ENCODE measurements at places on chromosomes 11 and 22.

DNA sequence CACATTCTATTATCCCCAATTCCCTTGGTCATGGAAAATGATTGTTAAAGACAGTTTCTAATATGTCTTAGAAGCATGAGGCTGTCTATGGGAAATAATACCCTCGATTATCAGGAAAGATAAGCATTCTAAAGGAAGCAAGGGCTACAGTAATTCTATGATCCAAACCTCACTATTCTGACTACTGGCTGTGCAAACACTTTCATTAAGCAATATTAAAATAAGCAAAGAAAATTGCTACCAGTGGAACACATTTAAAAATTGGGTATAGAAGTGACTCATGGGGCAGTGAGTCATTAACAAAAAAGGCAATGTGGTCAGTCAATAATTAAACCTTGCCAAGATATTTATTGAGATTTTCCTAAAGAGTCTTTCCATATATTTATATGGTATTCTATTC is 1415.2 kb upstream of the TENM4 start:
- no peak for DNase-seq

- no peak for DNase-seq
Measured at GRCh38 chr11:46429717-46430116, 38.1 kb upstream of the CHRM4 start.

DNA sequence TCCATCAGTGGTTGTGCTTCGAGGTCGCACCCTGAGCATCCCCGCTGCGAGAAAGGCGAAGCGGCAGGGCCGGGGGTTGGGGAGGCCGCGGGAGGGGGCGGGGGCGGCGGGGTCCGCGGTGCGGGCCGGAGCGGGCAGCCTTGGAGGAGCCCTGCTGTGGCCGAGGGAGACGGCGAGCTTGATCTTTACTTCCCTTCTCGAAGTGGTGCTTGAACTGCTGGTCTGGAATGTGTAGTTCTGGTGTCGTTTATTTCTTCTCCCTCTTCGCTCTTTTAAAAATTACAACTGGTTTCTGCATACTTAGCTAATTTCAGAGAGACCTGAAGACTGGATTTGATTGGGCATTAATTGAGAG is 1.1 kb downstream of the APLP2 start:
- DNase-seq = no peak

GRCh38 chr22:43476751-43477725 is 65.2 kb downstream of the MPPED1 start:
- DNase-seq = no peak

DNA sequence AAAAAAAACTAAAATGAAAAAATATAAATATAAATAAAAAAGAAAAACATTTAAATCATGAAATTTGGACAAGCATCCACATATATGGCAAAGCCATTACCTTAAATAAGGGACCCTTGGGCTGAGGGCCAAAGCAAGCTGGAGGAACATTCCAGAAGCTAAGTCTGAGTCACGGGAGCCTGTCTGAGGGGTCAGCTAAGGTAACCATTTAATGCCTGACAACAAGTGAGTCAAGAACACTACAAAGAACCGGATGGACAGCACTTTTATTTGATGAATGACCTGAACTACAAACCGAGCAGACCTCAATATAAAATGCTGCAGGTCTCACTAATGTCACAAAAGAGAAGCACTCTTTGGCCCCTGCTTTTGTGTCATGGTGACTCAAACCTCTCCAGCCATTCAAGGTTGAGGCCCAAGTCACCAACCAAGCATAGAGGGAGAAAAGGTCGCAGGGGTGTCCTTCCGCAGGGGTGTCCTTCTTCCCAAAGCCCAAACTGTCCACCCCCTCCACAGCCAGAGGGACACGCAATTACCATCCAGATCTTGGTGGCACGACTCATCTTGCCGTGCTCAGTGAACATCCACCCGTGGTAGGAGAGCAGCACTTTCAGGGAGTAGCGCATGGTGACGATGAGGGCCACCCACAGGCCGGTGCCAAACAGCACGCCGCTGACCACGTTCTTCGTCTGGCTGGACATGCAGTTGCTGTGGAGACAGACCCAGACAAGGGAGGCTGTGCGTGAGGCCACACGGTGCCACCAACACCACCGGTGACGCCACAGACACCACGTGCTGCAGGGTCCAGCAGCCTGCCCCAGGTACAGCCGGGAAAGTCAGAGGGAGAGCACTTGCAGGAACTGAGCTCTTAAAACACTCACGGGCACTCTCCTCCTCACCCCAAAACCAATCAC is 34.5 kb downstream of the CPT1A start:
- DNase-seq = peak; percentile 57

- peak; percentile 53 for DNase-seq
Measured at GRCh38 chr22:17639247-17639741, 737 bp downstream of the BCL2L13 start.

DNA sequence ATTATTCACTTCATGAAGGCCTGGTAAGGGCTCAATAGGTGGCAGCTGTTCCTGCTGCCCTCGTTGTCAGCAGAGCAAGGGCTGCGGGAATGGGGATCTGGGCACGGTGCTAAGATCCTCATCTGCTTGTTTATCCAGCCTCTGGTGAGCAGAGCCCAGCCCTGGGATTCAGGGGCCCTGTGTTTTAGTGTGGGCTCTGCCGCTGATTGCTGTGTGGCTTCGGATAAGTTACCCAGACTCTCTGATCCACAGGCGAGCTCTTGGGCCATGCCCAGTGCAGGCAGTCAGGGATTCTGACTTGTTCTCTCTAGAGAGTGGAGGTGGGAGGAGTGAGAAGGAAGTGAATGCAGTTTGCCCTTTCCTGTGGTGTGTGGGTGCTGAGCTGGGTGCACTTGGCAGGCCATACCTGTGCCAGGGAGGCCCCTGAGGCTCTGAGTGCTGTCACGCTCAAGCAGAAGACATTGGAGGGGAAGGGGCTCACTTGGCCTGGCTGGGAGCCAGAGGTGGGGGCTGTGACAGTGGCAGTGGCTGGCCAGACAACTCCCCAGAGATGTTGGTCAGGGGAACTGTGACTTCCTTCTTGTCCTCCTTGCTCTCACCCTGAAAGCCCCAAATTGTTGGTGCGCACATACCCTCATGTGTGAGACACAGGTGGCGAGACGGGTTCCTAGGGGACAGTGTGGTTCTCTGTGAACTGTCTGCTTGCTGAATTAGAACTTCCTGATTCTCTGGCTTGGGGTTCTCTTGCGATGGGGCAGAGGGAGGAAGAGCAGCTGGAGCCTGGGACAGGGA is 43.7 kb downstream of the CD82 start:
- DNase-seq = no peak

DNA sequence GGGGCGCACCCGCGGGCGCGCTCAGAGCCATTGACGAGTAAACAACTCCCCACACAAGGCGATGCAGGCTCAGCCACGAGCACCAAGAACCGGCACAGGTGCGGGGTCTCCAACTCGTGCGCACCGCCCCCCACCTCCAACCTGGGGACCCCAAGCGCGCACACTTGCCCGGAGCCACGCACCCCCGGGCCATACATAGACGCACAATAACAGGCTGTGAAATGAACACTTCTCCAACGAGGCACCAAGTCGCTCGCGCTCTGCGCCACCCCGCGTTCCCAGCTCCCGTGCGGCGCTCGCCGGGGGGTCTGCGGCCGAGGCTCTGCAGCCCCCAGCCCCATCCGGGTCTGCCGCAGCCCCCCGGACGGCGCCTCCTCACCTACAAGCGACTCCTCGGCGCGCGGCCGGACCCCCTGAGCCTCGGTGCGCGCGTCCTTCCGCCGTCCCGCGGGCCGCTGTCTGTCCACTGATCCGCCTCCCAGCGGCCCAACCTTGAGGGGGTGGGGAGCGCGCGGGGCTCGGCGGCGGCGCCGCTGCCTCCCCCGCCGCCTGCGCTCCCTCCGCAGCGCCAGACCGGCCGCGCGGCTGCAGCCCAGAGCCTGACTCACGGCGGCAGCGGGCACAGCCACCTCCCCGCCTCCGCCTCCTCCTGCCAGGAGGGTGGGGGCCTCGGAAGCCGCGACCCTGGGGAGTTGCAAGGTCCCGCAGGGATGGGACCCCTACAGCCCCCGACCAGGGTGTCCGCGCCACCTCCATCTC is 1.6 kb downstream of the IFITM10 start:
- no peak for DNase-seq

GRCh38 chr11:82719361-82720105 is 14.1 kb downstream of the FAM181B start:
- no peak for DNase-seq

- no peak for DNase-seq
Measured at GRCh38 chr11:63506876-63507275, 992 bp downstream of the LGALS12 start.

GRCh38 chr22:50183141-50183971 is 2.4 kb upstream of the TRABD start:
- DNase-seq = no peak
